ENCODE measurements at places on chromosomes 5 and 9. TPM values are rescaled to one million over a fixed set of nuclear protein-coding genes. Genes with fewer than 3 reads are reported as not detected.

SEMA6A gene
- total RNA-seq = 0.41 TPM

UAP1L1 gene
- 12.7 TPM for total RNA-seq

BTNL8 gene
- total RNA-seq = not detected

RMI1 gene
- 17.0 TPM for total RNA-seq

ENTPD2 gene
- not detected for total RNA-seq

LCN15 gene
- not detected for total RNA-seq

ARHGEF37 gene
- 2.6 TPM for total RNA-seq

- DNase-seq = no peak
Measured at GRCh38 chr5:176739461-176740051, 70.8 kb upstream of the UNC5A start.

- DNase-seq = no peak
Measured at GRCh38 chr5:65102371-65102975, 333.7 kb downstream of the CWC27 start.

GRCh38 chr5:139658928-139659667, 10.9 kb downstream of the CXXC5 start:
- peak; percentile 73 for DNase-seq

DNA sequence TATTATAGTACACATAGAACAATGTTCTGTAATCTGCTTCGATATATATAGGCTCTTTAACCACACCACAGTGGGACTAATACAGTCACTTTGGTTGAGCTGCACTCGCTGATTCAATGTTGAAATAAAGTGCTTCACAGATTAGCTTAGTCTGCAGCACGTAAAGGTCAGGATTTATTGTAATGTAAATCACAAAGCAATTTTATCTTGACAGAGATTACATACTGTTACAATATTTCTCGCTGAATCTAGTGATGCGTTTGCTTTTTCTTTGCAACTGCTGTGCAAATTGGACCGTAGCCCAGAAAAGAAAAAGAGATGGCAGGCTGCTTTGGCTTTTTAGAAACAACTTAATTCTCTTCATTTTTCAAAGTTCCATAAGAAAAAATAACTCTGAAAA, 52.9 kb downstream of the CETN3 start:
- DNase-seq = peak; percentile 48

DNA sequence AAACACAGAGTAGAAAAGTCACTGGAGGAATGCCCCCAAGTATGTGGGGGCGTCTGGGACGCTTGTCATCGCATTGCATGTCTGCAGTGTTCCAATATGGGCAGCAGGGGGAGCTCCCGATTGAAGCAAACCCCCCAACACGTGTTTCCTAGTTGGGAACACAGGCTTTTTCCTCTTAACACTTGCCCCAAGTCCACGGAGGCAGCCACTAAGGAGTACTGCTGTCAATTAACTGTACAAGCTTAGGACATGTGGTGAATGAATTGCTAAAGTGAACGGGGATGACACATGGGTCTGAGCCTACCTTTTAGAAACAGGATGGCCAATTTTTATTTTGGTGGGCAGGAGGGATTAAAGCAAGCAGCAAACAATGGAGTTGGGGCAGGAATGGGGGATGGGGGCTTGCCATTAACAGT, 2.2 kb downstream of the GABRB2 start:
- peak; percentile 44 for DNase-seq

GRCh38 chr5:11104651-11105112, 343.6 kb upstream of the DAP start:
- no peak for DNase-seq

DNA sequence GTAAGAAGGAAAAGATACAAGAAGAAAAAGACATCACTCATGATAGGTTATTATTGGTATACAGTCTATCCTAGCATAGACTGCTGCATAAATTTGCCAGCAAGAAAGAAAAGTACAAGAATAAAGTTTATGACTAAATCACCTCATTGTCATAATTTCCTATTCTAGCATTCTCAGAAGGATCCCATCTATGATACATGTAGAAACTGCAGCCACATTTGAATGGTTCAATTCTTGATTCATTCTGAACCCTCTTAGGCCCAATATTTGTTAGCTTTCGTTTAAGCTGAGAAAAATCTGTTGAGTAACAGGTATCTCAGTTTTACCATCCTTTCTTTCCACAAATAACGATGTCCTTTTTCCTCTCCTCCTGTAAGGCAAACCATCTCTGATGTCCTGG, 21.2 kb downstream of the INVS start:
- no peak for DNase-seq

DNA sequence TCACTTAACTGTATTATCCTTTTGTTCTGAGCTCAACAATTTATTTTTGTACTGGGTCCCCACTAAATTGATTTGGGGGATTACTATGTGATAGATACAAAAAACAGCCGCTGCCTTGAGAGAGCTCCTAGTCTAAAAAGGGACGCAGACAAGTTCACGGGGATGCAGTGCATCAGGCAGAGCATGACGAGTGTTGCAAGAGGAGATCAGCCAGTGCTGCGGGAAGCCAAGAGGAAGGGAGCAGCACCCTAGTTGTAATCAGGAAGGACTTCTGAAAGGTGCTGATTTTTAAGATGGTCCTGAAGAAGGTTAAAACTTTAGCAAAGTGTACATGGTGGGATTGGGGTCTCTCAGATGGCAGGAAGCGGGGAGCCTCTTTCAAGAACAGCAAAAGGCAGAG, 15.8 kb downstream of the GALNT10 start:
- DNase-seq = no peak

- DNase-seq = no peak
Measured at GRCh38 chr5:180162304-180162661, 46.7 kb downstream of the RASGEF1C start.

DNA sequence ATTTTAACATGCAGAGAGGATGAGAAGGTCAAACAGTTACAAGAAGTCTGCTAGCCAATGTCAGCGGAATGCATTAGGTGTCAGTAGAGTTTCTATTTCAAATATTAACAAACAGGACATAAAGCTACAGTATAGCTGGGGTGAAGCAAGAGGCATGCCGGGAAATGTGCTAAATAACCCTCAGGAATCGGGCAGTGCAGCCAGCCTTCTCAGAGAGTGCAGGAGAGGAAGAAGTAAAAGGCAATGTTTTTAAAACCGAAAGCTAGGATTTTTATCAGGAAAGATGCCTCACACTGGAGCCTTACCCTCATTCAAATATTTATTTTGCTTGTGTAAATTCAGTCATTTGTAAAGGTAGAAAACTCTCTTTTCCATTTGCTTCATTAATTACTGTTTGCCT, 59.1 kb upstream of the SH3GL2 start:
- DNase-seq = peak; percentile 17

DNA sequence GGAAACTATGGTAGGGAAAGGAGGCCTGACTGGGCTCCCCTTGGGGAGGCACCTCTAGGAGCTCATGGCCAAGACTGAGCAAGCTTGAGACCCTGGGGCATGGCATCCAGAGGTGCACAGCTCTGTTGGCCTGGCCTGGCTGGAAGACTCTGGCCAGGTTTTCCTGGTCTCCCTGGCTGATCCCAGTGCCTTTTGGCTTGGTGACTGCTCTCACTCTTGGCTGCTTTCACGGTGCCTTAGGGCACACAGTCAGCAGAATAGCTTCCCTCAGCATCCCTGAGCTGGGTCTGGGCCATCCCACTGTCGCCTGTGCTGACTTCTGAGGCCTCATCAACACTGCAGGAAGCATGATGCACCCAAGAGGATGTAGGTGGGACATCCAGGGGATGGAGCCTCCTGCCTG, 13.4 kb upstream of the DELE1 start:
- DNase-seq = peak; percentile 49

GRCh38 chr5:160092960-160093707, 26.1 kb downstream of the PWWP2A start:
- DNase-seq = no peak

DNA sequence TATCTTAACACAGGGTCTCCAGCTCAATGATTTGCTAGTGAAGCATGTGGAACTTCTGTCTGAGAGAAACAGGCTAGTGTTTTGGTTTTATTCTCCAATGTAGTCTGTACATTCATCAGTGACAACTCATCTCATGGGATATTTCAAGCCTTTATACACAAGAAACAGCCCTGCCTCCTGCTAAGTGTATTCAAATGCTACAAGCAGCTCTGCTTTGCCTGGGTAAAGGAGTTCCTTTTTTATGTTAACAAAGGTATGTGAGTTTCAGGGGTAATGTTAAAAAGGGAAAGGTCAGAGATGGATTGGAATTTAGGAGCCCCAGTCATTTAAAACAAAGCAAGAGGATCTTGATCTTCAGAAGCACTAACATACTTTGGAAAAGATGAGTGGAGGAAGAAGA, 498.7 kb downstream of the ISL1 start:
- DNase-seq = no peak

DNA sequence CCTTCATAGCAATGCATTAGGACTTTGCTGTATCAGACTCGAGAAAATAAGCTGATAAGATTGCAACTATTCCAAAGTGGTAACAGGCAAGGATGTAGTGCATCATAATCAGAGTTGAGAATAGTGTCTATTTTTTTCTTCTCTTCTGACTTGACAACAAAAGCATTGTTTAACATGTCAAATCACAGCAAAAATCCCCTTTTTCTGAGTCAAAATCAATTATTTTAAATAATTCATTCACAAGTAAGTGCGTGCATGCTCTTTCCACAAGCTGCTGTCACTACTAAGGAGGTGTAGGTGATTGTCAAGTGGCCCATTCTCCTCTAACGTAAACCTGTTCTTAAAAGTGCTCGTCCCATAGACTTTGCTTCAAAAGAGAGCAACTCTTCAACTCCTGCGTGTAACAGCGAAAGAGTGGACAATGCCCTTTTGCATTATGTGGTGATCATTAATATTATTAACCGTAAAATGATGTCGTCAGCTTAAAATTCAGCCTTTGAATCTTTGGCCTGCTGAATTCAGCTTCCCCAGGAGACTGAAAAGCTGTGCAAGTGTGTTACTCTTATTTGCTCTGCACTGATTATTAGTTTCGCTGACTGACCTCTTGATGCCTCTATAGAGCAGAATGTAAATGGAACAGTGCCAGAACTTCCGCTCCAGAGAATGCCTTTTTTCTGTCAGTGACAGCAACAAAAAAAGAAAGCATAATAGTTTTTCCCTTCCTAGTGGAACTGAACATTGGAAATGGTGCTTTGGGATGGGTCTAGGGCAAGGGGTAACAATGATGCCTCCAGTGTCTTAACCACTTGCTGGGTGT, 680.8 kb upstream of the SEMA6A start:
- DNase-seq = no peak

GRCh38 chr5:66675406-66675805, 79.2 kb downstream of the MAST4 start:
- no peak for DNase-seq

- no peak for DNase-seq
Measured at GRCh38 chr5:74092766-74093165, 466.8 kb downstream of the ARHGEF28 start.

- DNase-seq = no peak
Measured at GRCh38 chr5:133730346-133730745, 118.0 kb upstream of the FSTL4 start.

DNA sequence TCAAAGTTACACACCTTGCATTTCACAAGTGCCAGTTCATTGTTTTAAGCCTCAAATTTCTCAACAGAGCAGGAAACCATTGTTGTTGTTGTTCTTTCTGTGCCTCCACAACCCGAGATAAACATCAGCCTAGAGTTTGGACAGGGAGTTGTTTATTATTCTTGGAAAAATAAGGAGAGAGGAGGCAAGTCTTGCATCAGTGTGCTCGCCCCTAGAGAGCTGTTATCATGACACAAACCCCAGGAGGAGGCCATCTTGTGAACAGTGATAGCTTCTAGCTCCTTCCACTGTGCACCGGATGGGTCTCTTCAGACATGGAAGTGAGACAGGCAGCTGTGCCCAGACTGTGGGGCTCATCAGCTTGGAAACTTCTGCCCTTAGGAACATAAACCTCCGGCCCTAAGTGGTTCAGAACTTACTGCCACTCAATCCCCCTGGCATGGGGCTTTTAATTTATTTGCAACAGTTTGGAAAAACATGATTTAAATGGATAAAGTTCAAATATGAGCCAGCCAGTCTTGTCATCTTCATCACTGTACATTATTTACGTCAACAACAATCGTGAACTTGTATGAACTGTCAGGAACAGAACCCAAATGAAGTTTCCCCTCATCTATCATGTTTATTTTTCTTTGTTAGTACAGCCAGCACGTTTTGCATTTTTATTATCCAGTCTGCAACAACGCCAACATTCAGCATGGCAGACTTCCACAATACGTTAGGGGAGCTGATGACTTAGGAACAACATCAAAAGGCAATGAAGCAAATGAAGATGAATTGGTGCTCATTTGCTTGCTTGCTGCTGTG, 181.7 kb upstream of the S1PR3 start:
- peak; percentile 34 for DNase-seq

GRCh38 chr9:6870650-6871477, 113.1 kb downstream of the KDM4C start:
- DNase-seq = no peak

- DNase-seq = no peak
Measured at GRCh38 chr9:124813501-124814163, 36.7 kb downstream of the OLFML2A start.

- peak; percentile 49 for DNase-seq
Measured at GRCh38 chr9:86287013-86287412, 4.7 kb upstream of the ISCA1 start.

GRCh38 chr5:96930589-96930988, 5.3 kb upstream of the LNPEP start:
- no peak for DNase-seq

GRCh38 chr5:34998058-34998789, 49.5 kb downstream of the AGXT2 start:
- DNase-seq = peak; percentile 46

DNA sequence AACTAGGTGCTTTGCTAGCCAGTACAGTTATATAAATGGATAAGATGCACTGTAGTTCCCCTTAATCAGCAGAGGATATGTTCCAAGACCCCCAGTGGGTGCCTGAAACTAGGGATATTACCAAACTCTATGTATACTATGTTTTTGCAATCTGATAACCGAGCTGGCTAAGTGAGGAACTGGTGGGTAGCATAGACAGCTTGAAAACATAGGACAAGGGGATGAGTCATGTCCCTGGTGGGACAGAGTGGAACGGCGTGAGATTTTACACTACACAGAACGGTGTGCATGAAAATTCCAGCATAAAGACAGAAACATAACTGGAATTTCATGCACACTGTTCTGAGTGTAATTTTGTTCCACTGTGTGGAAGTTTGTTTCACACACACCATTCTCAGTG, 86.9 kb downstream of the BASP1 start:
- DNase-seq = peak; percentile 56

DNA sequence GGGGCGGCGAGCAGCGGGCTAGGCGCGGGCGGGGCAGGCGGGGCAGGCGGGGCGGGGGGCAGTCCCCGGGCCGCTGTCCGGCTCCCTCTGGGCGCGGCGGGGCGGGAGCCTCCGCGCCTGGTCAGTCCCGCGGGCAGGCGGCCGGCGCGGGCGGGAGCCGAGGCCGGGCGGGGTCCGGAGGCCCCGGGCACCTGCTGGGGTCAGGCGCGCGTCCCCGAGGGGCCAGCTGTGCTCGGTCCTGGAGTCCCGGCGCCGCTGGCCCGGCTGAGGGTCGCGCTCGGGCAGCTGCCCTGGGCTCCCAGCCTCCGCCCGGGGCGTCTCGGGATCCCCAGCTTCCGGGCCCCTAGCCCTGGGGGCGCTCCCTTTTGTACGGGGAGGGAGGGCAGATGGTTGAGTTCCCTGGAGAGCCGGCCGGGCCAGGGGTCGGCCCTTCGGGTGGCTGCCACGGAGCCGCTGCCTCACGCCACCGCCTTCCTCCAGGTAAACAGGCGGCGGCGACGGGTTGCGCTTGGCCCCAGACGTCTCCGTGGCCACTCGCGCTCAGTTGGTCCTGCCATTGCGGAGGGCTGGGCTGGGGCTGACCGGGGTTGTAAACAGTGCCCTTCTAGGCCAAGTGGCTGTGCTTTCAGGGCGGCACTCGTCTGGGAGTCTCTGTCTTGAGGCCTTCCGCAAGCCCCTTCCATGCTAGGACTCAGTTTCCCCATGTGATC, 473 bp downstream of the ZBTB34 start:
- no peak for DNase-seq

Measured in fibroblast of the aortic adventitia (primary cell).